ENCODE measurements at places on chromosomes 16 and 17.

- no peak for DNase-seq
Measured at GRCh38 chr16:84959045-84959576, 52.2 kb downstream of the ZDHHC7 start.

DNA sequence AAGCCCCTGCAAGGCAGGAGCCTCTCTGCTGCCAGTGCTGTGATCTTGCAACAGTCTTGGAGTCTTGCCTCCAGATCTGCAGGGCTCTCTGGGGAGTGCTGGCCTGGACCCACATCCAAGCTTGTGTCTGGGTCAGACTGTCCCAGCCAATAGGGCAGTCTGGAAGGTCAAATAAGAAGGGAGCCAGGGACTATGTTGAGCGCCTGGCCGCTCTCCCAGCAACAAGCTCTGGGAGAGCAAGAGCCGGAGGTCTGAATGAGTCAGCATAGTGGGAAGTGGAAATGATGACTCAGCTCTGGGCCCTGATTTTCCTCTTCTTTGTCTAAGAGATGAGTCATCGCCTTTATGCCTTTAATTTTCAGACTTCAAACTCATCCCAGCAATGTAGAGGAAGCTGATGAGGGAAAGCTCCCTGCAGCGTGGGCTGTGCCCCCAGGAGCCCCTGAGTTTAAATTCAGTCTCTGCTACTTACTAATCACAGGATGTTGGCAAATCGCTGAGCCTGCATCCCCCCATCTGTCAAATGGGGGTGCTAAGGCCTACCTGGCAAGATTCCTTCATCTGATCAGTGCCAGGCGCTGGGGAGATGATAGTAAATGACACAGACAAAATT is 43.6 kb upstream of the HAPSTR1 start:
- DNase-seq = peak; percentile 36

DNA sequence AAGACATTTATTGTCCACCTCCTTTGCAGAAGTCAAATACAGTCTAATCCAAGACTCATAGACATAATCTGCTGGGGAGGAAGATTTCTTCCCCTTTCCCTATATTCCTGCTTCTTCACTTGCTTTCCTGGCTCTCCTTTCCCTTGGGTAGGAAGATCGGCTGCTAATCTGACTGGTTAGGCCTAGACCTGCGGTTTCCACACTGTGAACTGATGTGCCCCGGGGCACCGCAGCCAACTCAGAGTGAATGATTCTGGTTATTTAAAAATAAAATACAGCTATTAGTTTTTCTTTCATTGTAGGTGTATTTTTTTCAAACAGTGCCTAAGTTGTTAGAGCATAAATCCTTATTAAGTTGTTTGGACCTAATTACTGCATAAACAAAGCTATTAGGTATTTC is 78.9 kb downstream of the DNAH3 start:
- no peak for DNase-seq

DNA sequence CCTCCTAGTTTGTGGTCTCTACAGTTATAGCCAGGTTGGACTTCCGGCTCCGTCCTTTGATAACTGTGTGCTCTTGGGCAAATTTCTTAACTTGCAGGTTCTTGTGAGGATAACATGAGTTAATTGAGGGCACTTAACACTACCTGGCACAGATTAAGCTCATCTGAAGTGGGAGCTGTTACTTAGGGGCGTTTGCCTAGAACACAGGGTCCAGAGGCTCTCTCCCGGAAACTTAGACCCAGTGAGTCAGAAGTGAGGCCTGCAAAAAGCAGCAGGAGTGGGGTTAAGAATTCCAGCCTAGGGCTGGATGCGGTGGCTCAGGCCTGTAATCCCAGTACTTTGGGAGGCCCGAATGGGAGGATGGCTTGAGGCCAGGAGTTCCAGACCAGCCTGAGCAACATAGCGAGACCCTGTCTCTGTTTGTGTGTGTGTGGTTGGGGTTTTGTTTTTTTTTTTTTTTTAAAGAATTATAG is 1.4 kb downstream of the MVP start:
- no peak for DNase-seq

- DNase-seq = no peak
Measured at GRCh38 chr17:7715936-7716886, 1.3 kb upstream of the DNAH2 start.

GRCh38 chr17:40113907-40114245 is 7.9 kb upstream of the MSL1 start:
- DNase-seq = no peak

GRCh38 chr17:68178831-68179230 is 69.0 kb upstream of the AMZ2 start:
- DNase-seq = no peak

- DNase-seq = no peak
Measured at GRCh38 chr16:9969580-9969979, 212.6 kb downstream of the GRIN2A start.

DNA sequence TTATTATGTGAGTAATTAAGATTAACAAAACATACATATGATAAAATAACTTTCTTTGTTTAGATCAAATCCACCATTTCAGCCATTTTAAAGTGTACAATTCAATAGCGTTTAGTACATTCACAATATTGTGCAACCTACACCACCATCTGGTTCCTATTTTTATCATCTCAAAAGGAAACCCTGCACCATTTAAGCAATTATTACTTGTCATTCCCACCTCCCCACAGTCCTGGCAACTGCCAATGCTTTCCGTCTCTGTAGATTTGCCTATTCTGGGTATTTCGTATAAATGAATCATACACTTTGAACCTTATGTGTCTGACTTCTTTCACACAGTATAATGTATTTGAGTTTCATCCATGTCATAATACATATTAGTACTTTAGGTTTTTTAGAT is 162.5 kb upstream of the CNTNAP4 start:
- DNase-seq = no peak

DNA sequence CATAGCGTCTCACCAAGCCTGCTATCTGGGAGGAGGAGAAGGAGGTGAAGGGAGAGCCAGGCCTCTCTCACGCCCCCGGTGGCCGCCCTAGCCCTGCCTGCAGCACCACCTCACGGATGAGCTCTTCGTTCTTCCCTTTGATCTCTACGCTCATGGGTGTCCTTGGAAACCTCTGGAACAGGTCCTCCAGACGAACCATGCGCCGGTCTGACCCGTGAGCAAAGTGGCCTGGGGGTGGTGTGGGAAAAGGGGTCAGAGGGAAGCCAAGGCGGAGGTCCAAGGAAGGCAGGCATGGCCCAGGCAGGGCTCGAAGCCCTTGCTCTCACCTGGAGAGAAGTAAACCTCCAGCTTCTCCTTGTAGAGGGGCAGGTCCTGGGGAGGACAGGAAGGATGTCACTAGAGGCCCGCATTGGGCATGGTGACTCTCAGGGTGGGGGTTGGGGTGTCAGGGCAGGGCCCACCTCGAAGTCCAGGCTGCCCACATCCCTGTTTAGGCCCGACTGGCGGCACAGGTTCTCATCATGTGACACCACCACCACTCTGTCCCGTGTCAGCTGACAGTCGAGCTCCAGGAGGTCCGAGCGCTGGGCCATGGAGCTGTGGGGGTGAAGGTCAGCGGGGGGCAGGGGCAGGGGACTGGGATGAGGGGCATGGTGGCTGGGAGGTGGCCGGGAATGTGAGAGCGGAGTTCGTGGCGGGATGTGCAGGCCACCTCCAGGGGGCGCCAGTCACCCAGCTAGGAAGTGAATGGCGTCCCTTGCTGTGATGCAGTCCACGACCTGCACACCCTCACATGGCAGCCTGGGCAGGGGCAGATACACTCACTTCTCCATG is 923 bp downstream of the GDPD3 start:
- DNase-seq = no peak

GRCh38 chr16:2691491-2692248 is 9.3 kb downstream of the KCTD5 start:
- no peak for DNase-seq

- no peak for DNase-seq
Measured at GRCh38 chr16:22684574-22685458, 129.1 kb upstream of the HS3ST2 start.

- no peak for DNase-seq
Measured at GRCh38 chr16:1020591-1020990, 39.0 kb downstream of the SOX8 start.
